ENCODE measurements at places on chromosomes 5 and 9.

- no peak for DNase-seq
Measured at GRCh38 chr9:14782286-14783051, 59.9 kb upstream of the CER1 start.

DNA sequence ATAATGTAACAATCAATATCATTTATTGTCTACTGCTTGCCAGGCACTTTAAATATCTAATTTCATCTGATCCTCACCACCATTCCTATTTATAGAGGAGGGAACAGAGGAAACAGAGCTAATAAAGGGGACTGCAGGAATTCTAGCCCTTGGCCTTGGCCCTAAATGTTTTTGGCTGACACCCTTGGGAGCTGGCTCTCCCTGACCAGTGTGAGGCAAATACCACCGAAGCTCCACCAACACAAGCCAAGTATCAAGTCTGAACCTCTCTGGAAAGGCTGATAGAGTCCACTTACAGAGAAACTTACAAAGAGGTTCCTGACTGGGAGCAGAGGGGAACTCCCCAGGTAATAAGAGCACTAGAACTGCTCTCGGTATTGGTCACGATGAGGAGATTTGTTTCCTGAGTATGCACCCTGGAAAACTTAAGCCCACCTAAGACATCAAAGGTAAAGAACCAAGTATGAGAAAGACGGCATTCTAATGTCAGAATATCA, 243.1 kb upstream of the PANK3 start:
- DNase-seq = no peak

GRCh38 chr5:170296036-170296934, 1.3 kb downstream of the LCP2 start:
- DNase-seq = no peak

DNA sequence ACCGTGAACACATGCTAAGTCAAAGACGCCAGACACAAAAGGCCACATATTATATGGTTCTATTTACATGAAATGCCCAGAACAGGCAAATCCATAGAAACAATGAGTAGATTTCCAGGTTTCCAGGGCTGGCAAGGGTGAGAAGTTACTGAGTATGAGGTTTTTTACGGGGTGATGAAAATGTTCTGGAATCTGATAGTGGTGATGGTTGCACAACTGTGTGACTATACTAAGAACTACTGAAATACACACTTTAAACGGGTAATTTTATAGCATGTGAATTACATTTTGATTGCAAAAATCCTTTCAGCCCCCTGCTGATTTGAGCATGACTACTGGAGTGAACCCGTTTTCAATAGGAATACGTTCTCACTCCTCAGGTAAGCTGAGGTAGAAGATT, 46.7 kb upstream of the TBC1D9B start:
- no peak for DNase-seq

- no peak for DNase-seq
Measured at GRCh38 chr9:124513376-124513994, 6.3 kb upstream of the NR5A1 start.

GRCh38 chr9:79264041-79264440, 307.7 kb upstream of the TLE4 start:
- no peak for DNase-seq

GRCh38 chr9:98563212-98563907, 145.4 kb downstream of the GABBR2 start:
- DNase-seq = no peak

DNA sequence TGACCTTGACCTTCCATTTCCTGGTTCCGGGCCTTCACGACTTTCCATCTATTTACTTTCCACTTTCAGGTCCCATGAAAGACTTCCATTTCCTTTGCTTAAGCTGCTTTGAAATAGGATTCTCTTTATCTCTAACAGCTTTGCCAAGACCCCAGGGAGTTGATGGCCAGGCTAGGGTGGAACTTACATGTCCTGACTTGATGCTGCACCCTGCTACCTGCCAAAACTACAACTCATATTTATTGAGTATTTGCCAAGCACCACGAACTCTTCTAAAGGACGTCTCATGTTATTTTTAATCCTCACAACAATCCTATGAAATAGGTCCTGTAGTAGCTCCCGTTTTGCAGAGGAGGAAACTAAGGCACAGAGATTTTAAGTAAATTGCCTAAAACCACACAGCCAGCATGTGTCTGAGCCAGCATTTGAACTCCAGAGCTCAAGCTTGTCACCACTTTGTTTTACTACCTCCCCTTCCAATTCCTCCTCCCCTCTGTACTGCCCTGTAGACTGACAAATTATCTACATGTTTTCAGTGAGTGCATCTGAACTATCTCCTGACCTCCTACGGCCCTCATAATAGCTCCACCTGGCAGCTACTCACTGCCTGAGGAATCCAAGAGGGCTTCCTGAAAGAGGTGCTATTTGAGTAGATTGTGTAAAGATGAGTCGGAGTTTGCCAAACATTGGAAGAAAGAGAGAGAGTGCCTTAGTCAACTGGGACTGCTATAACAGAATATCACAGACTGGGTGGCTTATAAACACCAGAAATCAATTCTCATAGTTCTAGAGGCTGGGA, 38.4 kb upstream of the SMIM23 start:
- no peak for DNase-seq

DNA sequence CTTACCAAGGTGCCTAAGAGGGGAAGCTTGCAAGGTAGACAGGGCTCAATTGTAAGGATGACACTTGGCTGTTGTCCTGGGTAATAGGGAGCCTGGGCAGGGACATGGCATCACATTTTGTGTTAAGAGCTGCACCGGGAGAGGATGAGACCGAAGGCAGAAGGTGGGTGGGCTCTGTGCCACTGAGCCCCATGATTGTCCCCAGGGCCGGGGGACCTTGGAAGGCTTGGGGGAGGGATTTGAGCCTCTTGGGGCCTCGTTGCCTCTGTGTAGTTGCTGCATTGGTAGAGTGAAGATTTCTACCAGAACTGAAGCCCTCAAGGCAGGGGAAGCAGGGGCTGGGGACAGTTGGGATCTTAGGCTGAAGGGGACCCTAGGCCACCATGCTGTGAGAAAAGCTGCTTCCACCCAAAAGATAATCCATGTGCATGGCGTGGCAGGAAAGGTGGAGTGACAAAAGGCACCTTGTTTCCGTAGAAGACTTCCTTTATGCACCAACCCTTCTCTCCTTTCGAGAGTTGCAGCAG, 11.9 kb downstream of the FGF18 start:
- no peak for DNase-seq

DNA sequence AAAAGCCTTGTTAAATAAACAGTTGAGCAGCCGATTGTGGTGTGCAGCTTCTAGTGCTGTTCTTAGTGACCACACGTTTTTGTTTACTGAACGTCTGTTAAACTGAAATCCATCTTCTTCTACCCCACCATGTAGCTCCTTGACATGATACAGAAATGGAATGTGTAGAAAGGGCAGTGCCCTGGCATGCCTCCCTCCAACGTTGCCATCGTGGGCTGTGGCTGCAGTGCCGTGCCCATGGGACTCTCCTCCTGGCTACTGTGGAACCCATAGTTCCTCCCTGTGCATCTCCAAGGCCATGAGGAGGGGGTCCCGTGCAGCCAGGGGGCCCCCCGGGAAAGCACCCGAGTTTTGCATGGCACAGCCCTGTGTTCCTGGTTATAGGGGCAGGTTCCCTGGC, 23.3 kb upstream of the TGFBI start:
- no peak for DNase-seq

DNA sequence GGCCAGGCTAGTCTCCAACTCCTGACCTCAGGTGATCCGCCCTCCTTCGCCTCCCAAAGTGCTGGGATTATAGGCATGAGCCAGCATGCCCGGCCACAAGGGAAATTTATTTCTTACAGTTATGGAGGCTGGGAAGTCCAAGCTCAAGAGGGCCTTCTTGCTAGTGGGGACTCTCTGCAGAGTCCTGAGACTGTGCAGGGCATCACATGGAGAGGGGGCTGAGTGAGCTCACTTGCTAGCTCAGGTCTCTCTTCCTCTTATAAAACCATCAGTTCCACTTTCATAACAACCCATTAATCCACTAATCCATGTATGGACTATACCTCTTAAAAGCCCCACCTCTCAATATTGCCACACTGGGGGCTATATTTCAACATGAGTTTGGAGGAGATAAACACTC, 5.1 kb upstream of the SPIN1 start:
- DNase-seq = no peak

- DNase-seq = no peak
Measured at GRCh38 chr9:13734601-13735000, 455.1 kb upstream of the MPDZ start.

GRCh38 chr9:106693558-106693957, 169.4 kb upstream of the ZNF462 start:
- no peak for DNase-seq

- DNase-seq = no peak
Measured at GRCh38 chr5:123496892-123497291, 15.1 kb upstream of the CSNK1G3 start.

DNA sequence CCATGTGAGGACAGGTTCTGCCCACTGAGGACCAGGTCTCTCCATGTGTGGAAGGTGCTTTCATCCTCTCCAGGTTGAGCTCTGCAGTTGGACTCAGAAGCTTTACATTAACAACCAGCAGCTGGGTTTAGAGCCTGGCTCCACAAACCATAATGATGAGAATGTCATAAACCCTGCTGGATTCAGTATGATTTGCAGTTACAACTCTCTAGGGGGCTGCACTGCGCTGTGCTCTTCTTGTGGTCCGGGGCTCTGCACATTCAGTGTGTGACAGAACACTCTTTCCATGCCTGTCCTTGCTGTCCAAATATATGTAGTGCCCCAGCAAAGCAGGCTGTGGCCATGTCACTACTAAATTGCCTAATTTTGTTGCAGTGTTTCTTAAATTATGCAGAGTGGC, 334.3 kb downstream of the ICE1 start:
- DNase-seq = no peak

- DNase-seq = no peak
Measured at GRCh38 chr5:59066367-59067163, 483.7 kb downstream of the RAB3C start.

GRCh38 chr5:50445296-50445949, 4.3 kb upstream of the EMB start:
- DNase-seq = no peak

GRCh38 chr5:117776977-117777376, 1202.4 kb upstream of the SEMA6A start:
- no peak for DNase-seq

DNA sequence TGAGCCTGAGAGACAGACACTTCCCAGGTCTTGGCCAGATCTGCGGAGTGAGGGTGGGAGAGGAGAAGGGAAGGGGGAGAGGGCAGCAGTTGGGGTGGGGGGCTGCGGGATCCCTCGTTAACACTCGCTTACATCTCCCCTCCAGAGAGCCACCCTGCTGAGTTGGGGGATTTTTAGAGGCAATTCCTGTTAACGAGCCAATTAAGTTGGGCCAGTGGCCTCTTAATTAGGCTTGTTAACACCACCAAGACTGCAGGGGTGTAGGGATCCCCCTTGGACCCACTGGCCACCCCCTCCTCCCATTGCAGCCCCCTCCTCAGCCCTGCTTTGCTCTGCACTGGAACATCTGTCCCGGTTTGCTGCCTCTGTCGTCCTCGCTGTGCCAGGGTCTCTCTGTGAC, 23.7 kb downstream of the CNTFR start:
- no peak for DNase-seq

GRCh38 chr9:87810008-87810407, 72.7 kb upstream of the SPATA31E1 start:
- no peak for DNase-seq

DNA sequence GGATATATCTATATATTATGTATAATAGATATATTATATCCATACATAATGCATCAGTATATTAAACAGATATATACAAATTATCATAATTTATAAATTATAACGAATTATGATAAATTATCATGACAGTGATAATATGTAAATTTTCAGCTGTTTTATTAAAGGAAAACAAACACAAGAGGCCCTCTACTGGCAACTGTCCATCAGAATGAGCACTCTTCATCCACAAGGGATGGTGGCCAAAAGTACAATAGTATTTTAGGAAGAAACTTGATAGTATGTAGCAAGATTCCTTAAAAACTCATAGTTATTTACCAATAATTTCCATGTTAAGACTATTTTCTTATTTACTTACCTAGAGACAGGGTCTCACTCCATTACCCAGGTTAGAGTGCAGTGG, 113.3 kb upstream of the LPAR1 start:
- DNase-seq = no peak

DNA sequence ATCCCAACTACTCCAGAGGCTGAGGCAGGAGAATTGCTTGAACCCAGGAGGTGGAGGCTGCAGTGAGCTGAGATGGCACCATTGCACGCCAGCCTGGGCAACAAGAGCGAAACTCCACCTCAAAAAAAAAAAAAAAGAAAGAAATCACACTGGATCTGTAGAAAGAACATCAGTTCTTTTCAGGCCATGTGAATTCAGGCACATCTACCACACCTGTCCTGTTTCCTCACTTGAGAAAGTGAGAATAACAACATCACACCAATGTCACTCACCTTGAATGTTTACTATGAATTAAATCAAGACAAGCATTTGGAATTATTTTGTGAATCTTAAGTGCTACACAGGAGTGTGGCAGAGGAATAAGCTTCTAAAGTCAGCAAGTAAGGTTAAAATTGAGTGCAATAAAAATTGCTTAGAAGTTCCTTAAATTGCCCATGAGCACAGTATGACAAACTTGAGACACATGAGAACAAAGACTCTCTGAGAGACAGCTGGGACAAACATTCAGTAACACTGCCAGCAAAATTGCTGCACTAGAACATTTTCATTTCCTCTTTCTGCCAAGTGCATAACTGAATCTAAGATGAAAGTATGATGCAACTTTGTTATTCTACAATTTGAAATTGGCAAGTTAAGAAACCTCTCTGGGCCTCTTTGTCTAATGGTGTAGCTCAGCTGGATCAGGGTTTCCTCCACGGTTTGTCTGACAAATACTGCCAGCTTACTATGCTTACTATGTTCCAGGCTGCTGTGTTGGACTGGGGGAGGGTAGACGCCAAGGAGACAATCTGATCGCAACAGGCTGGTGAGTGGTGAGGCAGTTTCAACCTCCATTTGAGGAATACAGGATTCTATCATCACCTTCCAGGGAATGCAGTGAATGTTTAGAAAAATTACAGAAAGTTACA, 1.9 kb upstream of the RIC1 start:
- no peak for DNase-seq

- DNase-seq = no peak
Measured at GRCh38 chr5:34452170-34452828, 203.8 kb upstream of the RAI14 start.

- DNase-seq = no peak
Measured at GRCh38 chr9:28792716-28793115, 1219.4 kb upstream of the C9orf72 start.

- no peak for DNase-seq
Measured at GRCh38 chr9:34580358-34580757, 9.2 kb downstream of the CNTFR start.

- DNase-seq = no peak
Measured at GRCh38 chr5:172282272-172283019, 1.1 kb downstream of the UBTD2 start.

DNA sequence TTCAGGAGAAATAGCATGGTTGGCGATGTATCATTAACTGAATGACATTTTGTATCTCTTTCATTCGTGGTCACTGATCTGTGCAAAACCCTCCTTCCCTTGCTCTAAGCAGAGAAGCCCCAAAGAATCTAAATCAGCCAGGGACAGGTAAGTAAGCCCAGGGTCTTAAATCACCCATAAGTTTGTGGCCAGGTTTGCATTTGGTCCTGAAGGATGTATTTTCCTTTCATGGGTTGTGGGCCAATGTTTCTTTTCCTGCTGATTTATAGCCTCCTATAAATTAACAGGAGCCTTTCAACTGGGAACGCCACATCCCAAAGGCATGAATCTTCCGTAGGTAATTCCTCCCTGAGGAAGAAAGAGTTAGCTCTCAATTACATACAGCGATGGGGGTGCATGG, 217.5 kb upstream of the TNC start:
- no peak for DNase-seq

- no peak for DNase-seq
Measured at GRCh38 chr5:168328814-168329213, 37.4 kb downstream of the WWC1 start.

Data from SJSA1 (cell line).